ENCODE measurements at places on chromosomes 7 and 10. TPM values are rescaled to one million over a fixed set of nuclear protein-coding genes. Genes with fewer than 3 reads are reported as not detected.

Gene TRPV5
- total RNA-seq = not detected

DNA sequence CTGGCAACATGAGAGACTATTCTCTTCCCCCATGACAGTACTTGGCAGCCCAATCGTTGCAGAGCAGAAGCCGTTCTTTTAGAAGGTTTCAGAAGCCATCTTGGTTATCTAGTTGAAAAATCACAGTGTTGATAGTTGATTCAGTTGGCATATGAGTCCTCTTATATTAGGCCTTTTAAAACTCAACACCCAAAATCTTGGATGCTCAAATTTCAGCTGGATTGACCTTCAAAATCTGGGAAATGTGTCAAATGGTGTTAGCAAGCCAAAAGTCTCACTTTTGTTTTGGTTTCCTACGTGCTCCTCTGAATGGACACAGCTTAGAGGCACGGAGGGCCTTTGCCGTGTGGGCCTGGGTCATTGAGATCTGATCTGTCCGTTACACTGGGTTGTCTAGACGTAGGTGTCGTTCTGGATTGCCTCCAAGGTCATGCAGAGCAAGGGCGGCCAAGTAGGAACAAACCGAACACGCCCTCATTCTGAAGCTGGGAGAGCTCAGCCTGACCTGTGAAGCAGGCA is 59.3 kb upstream of the BMPER start:
- DNase-seq = no peak

- no peak for DNase-seq
Measured at GRCh38 chr10:60735244-60735643, 43.0 kb upstream of the CDK1 start.

DNA sequence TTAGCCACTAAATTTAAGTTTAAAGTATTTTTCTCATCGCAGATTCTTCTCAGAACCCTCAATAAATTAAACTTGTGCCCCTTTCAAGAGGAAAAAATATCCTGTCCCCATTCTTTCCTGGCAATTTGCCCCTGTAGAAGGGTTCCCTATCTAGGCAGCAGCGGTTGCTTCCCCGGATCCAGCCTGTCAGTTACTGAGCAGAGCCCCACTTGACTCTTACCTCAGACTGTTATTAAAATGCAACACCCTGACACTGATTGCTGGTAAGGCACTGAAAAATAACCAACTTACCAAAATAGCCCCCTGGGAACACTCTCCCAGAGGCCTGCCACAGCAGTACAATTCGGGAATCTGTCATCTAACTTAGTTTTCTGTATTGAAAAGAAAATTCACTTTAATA is 13.9 kb downstream of the LMTK2 start:
- DNase-seq = no peak

DNA sequence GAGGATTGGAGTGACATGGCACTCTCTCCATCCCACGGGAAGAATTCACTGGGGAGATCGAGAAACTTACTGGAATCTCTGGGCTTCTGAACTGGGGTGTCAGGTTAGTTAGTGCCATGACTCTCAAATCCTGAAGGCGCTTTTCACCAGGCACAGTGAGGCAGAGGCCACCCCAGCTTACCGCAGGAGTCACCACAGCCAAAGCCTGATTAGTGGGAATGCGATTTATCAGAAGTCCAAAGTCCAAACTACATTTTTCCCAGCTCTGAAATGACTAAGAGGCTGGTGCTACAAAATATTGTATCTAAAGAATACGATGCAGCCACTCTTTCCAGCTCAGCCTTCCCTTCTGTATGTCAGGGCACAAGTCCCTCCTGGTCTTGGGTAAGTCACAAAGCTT is 334.8 kb upstream of the SHH start:
- DNase-seq = no peak

GRCh38 chr10:124377101-124377500 is 41.6 kb downstream of the OAT start:
- DNase-seq = no peak

DNA sequence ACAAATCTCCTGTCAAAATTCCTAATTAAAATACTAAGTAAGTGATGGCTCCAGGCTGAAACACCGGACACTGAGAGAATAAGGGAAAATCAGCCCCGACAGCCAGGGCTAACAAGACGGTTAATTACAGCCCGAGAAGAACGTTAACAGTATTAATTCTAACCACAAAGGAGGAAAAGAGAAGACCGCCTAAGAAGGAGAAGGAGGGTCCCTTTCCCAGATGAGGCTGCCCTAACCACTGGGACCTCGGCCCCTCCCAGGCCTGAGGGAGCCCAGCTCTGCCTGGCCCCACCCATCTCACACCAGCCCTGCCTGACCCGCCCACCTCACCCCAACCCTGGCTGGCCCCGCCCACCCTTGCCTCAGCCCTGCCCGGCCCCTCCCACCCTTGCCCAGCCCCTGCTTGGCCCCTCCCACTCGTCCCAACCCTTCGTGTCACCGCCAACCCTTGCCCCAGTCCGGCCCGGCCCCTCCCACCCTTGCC is 51.3 kb downstream of the PWWP2B start:
- no peak for DNase-seq

DNA sequence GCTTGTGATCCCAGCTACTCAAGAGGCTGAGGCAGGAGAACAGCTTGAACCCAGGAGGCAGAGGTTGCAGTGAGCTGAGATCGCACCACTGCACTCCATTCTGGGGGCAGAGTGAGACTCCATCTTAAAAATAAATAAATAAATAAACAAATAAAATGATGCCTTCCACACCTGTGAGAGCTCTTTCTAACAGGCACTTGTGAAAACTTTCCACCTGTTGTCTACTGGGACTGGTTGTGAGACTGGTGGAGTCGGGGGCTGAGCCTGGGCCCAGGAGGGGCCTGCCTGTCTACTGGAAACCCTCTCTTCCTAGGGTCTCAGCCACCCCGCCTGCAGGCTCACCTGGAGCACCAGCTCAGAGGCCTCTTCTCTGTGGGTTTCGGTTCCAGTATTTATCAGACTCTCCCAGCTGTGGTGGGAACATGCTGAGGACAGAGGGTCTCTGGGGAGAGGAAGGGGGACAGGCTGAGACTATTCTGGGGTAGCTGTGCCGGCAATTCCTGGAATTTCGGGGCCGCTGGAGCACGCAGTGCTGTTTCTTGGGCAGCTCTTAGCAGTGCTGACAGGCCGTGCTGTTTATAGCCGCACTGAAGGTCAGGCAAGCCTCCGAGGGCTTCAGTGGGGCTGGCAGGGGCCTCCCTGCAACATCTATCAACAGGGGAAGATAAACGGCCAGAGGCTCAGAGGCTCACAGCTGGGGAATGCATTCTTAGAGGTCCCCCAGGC is 3.8 kb downstream of the LDB3 start:
- DNase-seq = no peak

GRCh38 chr7:44093102-44093641 is 10.8 kb upstream of the POLM start:
- DNase-seq = no peak

DNA sequence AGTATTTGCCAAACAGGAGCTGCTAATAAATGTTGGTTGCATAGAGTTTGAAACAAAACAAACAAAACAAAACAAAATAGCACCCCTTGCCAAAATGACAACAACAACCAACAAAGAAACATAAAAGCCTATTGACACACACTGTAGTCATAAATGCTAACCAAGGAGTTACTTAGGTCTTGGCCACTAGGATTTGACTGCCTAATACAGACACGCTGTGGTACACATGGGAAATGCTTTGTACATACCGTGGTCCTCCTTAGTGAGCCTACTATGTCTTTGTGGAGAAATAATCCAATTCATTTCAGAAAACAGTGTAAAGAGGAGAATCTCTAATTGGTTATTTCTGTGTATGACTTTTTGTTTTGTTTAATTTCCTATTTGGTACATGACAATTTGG is 53.2 kb upstream of the MTPN start:
- no peak for DNase-seq

GRCh38 chr10:70357565-70357964 is 24.9 kb downstream of the LRRC20 start:
- no peak for DNase-seq
